ENCODE measurements at places on chromosomes 12 and 14.

GRCh38 chr12:62050785-62051184 is 209.4 kb upstream of the USP15 start:
- no peak for DNase-seq

DNA sequence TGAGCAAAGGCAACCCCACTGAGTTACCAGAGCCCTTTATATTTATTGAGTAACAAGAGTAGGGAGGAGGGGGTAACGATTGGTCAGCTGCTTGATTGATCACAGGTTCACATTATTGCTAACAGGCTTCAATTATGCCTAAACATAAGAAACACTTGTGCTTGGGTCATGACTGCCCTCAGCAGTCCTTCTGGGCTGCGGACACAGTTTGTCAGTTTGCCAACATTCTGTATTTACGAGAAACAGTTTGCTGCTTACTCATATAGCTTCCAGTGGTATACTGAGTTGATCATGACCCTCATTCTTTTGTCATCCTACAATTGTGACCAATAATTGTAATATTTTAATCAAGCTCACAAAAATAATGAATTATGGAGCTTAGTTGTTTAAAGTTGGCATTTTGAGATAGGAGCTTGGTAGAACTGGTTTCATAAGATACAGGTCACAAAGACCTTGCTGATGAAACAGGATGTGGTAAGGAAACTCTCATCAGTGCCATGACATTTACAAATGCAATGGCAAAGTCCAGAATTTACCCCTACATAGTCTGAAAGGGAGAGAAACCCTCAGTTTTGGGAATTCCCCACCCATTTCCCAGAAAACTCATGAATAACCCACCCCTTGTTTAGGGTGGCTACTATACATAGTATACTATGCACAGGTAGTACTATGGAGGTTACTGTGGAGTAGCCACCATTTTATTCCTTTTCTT is 1421.0 kb upstream of the FLRT2 start:
- no peak for DNase-seq

DNA sequence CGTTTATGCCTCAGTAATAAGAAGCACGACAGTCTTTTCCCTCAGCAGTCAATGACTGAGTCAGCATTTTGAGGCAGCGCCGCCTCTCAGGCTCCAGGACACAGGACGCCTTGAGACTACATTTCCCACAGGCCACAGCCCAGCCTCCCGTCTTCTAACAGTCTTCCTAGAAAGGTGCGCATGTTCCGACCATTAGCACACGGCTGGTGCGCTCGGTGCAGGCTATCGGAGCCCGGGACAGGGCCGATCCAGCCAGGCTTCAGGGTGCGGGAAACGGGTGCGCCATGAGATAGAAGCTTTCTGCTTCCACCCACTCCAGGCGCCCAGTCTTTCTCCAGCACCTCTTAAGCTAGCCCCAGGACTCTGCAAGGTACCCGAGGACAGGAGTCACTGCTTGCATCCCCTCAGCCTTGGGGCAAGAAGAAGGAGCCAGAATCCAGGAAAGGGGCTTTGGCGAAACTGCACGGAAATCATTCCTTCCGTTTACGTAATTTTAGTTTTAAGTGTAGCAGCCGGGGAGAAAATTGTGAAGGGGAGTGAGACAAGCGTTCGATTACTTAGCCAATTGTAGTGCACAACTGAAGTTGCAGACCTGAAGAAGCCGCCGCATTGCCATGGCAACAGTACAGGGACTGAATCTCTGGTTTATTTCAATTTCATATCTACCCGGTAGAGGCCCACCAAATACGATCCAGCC is 54.0 kb downstream of the ZNF641 start:
- DNase-seq: no peak

DNA sequence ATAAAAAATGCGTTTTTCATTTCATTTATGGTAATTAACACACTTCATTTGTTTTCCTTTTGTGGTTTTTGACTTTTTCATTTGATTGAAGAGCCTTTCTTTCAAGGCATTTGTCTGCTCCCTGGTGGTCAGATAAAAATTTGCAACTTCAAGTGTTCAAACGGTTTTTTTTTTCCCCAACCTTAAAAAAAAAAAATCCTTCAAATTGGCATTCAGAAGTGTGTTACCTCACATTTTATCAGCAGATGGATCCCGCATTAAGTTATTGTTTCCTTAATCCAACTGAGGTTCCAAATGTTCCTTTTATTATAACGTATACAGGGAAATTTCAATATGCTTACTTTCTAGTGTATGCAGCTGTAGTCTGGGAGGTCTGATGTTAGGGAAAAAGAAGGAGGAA is 47.2 kb downstream of the MYF5 start:
- no peak for DNase-seq

DNA sequence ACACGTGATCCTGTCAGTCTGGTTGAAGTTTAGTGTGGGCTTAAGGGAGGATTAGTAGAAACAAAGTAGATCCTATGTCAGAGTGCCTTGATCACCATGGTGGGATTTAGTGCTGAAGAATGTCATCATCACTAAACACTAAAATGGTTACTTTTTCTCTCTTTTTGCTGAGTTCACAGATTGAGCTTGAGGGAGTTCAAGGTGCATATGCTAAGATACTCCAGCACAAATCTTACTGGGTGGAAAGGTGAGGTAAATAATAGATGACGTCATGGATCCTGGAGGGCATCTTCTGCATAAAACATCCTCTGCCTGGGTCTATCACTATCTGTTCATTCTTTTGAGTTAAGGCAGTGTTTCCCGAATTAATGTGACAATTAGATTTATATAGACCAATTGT is 4.9 kb downstream of the GALNT8 start:
- DNase-seq: no peak

- DNase-seq: no peak
Measured at GRCh38 chr14:67806246-67806645, 10.1 kb downstream of the ZFYVE26 start.

DNA sequence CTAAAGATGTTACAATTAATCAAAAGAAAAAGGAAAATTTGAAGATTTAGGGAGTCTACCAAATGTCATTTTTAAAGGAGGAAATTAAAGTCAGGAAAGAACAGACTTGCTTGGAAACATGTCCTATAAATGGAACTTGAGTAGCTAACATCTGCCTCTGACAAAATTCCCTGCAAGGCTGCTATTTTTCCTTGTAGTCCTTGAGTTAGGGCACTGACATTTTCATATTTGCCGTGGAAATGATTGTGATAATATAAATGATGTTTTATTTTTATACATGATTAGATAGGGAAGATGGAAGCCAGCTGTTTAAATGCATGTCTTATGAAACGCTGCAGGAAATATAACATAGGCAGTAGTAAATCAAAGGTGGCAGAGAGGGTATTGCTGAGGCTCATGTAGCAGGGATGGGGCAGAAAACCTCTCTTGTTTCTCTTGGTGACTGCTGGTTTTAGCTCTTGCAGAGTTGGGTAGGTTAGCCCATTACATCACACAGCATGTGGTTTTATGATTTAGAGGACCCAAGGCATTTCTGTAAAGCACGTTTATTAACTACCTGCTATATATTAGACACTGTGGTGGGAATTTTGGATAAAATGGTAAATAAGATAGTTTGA is 21.7 kb downstream of the NUBPL start:
- DNase-seq: no peak

DNA sequence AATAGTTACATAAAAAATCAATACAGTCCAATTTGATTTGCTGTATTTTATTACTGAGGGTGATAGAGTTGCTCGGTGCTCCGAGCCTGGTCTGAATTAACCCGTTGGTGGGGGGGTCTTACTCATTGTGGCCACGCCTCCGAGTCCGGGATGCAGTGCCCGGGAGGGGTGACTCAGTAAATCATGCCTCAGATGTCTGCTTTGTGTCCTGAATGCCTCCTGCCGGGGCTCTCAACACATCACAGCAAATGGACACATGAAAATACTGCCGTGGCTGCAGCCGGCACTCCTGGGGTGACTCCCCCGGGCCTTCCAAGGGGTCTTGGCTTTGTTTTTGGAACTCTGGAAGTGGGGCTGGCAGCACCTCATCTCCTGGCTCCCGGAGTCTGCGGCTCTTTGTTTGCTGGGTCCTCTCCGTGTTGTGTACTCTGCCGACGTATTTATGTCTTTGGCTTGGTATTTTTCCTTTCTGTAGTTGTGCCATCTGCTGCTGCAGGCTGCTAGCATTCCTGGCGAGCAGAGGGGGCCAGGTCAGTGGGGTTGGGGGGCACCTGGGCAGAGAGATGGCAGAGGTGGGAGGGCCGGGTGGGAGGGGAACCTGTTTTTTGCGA is 129.0 kb downstream of the AACS start:
- no peak for DNase-seq

- DNase-seq: no peak
Measured at GRCh38 chr12:28409892-28410291, 219.6 kb downstream of the CCDC91 start.

DNA sequence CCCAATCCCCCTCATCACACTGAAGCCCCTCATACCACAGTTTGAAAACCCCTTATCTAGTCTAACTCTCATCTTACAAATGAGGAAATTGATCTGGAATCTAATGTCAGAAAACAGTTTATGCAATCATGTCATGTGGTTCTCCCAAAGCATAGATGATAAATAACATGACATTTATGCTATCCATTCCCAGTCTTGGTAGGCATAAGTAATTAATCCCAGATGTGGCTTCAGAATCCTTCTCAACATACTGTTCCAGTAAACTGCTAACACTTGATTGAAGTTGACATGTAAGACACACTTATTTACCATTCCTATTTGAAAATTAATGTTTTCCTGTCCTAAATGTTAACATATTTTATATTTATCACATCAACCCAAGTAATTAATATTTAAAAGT is 168.7 kb downstream of the GALC start:
- no peak for DNase-seq
